ENCODE measurements at places on chromosomes 7 and 10.

- no peak for DNase-seq
Measured at GRCh38 chr7:27688056-27688455, 25.4 kb upstream of the HIBADH start.

DNA sequence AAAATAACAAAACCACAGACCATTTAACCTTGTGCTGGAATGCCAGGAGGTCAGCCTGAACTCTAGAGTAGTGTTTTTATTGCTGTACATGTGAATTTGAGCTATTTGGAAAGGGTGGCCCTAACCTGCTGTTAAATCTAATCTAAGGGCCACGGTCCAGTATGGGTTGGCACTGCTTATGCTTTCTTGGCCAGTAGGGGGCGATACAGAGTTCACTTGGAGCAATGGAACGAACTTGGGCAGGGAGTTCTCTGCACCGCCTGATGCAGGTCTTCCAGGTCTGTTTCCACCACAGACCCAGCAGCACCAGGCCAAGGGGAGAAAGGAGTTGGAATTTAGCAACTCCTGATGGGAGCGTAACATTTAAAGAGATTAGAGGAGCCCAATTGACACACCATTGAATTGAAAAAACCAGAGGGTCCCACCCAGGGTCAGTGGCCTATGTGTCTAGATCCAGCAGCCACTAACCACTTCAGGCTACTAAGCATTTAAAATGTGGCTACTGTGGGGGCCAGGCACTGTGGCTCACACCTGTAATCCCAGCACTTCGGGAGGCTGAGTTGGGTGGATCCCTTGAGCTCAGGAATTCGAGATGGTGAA lies 75.7 kb upstream of the EFCAB10 start:
- DNase-seq, result peak; percentile 65

GRCh38 chr10:62188021-62188616 lies 80.5 kb downstream of the RTKN2 start:
- DNase-seq, result no peak

GRCh38 chr7:13540429-13540828 lies 449.0 kb downstream of the ETV1 start:
- DNase-seq, result no peak

Measured in COLO829 (cell line).